ENCODE measurements at places on chromosomes 11 and 22. TPM values are rescaled to one million over a fixed set of nuclear protein-coding genes. Genes with fewer than 3 reads are reported as not detected.

- H3K4me1 ChIP-seq = peaks cover 17% of the 10 kb centered on the region
- no peaks in the 10 kb centered on the region for H3K36me3 ChIP-seq
- H3K4me3 ChIP-seq = peak within 1 kb of the TSS; percentile 63
- H3K27me3 ChIP-seq = no peaks in the 10 kb centered on the region
Observed at GRCh38 chr11:121452609-121453150, at the start of gene SORL1-AS1. Gene SORL1-AS1, minus strand, starts transcription at chr11:121452967.

- peaks cover 24% of the 10 kb centered on the region for H3K4me1 ChIP-seq
- no peak overlapping the region for H3K27ac ChIP-seq
- H3K36me3 ChIP-seq = no peaks in the 10 kb centered on the region
- H3K4me3 ChIP-seq = no peak overlapping the region
- no peak for DNase-seq
- H3K27me3 ChIP-seq = no peaks in the 10 kb centered on the region
Observed at GRCh38 chr11:93525601-93526345, 17.4 kb downstream of the SMCO4 start.

LMO2 gene
- total RNA-seq = 72.7 TPM

DNA sequence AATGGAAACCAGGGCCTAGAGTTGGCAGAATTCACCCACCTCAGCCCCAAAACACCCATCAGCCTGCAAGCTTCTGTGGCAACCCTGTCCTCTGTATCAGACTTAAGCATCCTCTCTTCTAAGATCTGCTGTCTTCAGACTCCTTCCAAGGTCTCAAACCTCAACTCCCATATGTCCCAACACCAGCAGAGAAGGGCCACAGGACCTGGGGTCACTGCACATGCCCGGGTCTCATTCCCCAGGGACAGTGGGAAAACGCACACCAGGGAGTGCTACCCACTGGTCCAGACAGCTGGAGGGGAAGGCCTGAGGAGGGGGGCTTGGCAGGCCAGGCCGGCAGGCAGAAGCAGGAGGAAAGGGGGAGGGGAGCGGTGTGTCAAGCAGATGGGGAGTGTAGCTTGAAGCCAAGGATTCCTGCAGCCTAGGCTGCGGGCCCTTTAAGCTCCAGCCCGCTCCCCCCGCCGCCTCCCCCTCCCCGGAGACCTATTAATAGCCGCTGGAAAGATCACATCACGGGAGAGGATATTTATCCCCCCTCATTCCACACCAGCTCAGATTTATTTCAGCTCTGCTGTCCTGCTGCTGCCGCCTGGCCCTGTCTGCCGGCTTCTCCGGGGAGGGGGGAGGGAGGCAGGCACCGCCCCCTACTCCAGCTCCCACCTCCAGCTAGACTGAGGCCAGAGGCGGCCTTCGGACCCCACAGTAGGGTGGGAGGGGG, 16.7 kb downstream of the BCL9L start:
- peaks cover 50% of the 10 kb centered on the region for H3K36me3 ChIP-seq
- peak overlapping the region; percentile 93 for H3K27ac ChIP-seq
- peaks cover 74% of the 10 kb centered on the region for H3K4me1 ChIP-seq
- H3K4me3 ChIP-seq = peak overlapping the region; percentile 21
- no peaks in the 10 kb centered on the region for H3K27me3 ChIP-seq

DNA sequence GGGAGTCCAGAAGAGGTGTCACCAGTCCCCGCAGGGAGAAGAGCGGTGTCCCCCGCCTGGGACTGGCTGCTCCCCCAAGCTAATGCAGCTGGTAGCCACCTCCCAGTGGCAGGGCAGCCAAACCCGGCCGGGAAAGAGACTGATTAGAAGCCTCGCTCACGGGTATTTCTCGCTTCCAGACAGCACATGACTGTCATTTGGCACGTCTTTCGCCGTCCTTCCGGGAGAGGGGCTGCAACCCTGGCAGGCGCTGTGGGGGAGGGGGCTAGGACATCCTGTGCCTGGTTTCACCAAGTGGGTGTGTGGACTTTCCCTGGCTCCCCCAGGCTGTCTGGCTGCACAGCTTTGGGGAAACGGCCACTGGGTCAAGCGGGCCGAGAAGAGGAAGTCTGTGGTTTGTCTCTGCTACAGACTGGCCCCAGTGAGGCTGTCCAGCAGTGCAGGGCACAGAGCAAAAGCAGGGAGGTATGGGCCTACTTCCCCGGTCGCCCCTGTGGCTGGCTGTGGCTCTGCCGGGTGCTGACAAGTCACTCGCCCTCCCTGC, 3.8 kb downstream of the CD81 start:
- no peak overlapping the region for H3K4me3 ChIP-seq
- peak overlapping the region; percentile 35 for H3K27ac ChIP-seq
- no peaks in the 10 kb centered on the region for H3K27me3 ChIP-seq
- H3K4me1 ChIP-seq = peaks cover 88% of the 10 kb centered on the region
- peaks cover 62% of the 10 kb centered on the region for H3K36me3 ChIP-seq

- no peak overlapping the region for H3K27ac ChIP-seq
- no peaks in the 10 kb centered on the region for H3K36me3 ChIP-seq
- no peak for DNase-seq
- peaks cover 65% of the 10 kb centered on the region for H3K27me3 ChIP-seq
- peaks cover 52% of the 10 kb centered on the region for H3K4me1 ChIP-seq
Observed at GRCh38 chr11:76206077-76206326, 300 bp downstream of the WNT11 start.

GRCh38 chr11:446891-447290, 3.2 kb upstream of the PTDSS2 start:
- no peak overlapping the region for H3K27ac ChIP-seq
- H3K4me3 ChIP-seq = no peak overlapping the region
- H3K4me1 ChIP-seq = peaks cover 38% of the 10 kb centered on the region
- peaks cover 8% of the 10 kb centered on the region for H3K27me3 ChIP-seq
- peaks cover 8% of the 10 kb centered on the region for H3K36me3 ChIP-seq

CASP5 gene
- 0.17 TPM for total RNA-seq

DNA sequence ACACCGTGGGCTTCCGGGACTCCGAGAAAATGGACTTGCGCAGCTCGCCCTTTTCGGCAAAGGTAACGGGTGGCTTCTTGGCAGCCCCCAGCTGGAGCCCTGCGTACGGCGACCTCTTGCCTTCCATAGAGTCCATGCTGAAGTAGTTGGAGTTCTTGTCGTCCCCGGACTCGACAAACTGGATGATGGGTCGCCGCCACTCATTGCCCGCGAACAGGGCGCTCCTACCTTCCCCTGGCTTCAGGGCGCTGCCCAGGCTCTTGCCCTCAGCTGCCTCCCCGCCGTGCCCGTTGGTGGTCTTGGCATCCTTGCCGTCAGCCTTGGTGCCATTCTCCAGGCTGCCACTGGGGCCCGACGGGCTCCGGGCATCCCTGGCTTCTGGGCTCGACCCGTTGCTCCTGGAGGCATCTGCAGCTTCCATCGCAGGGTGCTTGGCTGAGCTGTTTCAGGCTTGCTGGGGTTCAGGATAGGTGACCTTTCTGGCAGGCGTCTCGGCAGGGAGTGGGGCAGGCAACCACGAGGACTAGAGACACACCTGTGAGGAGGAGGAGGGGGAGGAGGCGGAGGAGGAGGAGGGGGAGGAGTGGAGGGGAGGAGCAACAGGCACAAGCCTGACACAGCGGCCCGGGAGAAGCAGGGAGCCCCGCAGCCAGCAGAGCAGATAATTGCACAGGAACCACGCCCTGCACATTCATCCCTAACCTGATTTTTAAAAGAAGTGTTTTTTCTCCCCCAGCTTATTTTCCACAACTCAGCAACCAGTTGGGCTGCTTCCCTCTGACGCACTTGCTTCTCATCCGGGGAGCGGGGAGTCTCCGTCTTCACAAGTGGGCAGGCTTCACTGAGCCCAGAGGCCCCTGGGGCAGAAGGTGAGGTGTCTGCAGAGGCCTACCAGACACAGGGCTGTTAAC, at the start of gene TRIM29:
TSS of gene TRIM29 (minus strand) at position 503 of the 911 bp plus-strand sequence. CDS start at position 421, 82 bp downstream.
- H3K36me3 ChIP-seq = no peaks in the 10 kb centered on the region
- no peak within 1 kb of the TSS for H3K4me3 ChIP-seq
- H3K27ac ChIP-seq = no peak within 1 kb of the TSS
- no peaks in the 10 kb centered on the region for H3K4me1 ChIP-seq
- H3K27me3 ChIP-seq = no peaks in the 10 kb centered on the region

- DNase-seq = no peak
- no peak overlapping the region for H3K27ac ChIP-seq
- peaks cover 2% of the 10 kb centered on the region for H3K36me3 ChIP-seq
Observed at GRCh38 chr22:30863081-30863833, 105.3 kb downstream of the MORC2 start.

DNA sequence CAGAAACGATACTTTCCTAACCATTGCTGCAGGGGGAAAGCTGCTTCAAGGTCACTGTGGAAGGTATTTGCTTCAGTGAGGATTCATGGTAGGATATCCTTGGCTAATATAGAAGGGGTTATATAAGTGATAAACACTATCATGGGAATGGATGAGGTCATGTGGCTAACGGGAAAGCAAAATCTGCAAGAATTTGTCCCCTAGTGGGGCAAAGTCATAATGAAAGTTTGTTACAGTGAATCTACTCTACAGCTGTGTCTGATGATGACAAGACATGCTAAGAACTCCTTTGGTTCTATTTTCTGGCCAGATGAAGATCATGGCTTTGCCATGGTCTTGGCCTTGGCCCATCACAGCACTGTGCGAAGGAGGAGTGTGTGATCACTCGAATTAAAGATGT, 13.8 kb downstream of the MMP20 start:
- no peak for DNase-seq
- no peaks in the 10 kb centered on the region for H3K27me3 ChIP-seq
- no peak overlapping the region for H3K27ac ChIP-seq
- H3K4me1 ChIP-seq = no peaks in the 10 kb centered on the region

DNA sequence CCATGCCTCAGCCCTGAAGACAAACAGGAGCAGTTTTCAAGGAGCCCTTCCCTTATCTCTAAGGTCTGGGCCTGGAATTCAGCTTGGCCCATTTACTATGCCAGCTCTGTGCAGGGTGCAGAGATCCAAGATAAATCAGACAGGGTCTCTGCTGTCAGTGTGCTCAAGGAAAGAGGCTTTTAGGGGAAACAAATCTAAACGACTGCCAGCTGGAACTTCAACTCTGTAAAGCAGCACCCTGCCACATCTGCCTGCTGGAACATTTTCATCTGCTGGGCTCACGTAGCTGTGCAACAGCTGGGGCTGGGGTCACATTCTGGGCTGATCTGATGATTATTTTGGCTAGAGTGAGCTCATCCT, 19.8 kb upstream of the EHF start:
- H3K27me3 ChIP-seq = no peaks in the 10 kb centered on the region
- peak; percentile 19 for DNase-seq
- peaks cover 15% of the 10 kb centered on the region for H3K4me1 ChIP-seq
- H3K4me3 ChIP-seq = no peak overlapping the region

POU2F3 gene
- not detected for total RNA-seq

NCAM1 gene
- total RNA-seq = 305 TPM

DNA sequence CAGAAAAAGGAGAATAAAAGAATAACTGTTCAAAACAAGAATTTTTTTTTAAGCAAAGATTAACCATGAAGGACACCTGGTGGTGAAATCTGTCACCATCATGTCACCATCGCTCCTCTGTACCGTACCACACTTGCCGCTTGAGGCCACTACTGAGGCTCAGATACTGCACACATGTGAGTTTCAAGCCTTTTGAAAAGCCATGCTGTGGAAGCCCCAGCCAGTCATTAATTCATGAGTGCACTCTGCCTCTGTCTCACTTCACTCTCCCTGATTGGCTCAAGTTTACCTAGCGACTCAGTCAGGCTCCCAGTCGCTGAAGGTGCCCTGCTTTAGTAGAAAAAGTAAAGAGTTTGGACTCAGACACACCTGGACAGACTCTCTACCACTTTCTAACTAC, 6.6 kb upstream of the MS4A12 start:
- H3K27me3 ChIP-seq = no peaks in the 10 kb centered on the region
- no peak for DNase-seq
- H3K4me3 ChIP-seq = no peak overlapping the region
- no peaks in the 10 kb centered on the region for H3K4me1 ChIP-seq

GRCh38 chr11:62678433-62678769, 472 bp downstream of the UBXN1 start:
- peak overlapping the region; percentile 99 for H3K4me3 ChIP-seq
- H3K27me3 ChIP-seq = no peaks in the 10 kb centered on the region
- peak overlapping the region; percentile 93 for H3K27ac ChIP-seq
- peaks cover 27% of the 10 kb centered on the region for H3K36me3 ChIP-seq

DNA sequence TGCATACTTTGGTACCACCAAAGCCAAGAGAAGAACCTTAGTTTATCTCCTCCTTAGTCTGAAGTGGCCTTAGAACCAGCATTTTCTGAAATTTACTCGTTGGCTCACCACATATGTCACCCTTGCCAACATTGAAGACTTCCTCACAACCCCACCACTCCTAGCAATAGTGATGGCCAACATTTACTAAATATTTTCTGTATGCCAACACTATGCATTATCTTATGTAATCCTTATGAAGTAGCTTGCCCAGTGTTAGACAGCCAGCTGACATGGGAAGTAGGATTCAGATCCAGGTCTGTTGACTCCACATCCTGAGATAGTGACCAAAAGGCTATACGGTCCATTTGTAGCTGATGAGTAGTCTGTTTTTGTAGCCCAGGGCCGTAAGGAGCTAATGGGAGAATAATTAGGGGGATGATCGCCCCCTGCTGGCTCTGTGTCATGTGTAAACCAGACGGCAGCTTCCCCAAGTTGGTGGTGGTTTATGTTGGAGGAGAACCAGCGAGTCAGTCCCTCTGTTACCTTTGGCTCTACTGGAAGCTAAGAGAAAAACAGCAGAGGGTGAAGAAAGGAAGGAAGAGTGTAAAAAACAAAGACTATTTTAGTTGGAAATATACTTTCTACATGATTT, 120.5 kb upstream of the RASSF10 start:
- no peaks in the 10 kb centered on the region for H3K27me3 ChIP-seq
- H3K36me3 ChIP-seq = peaks cover 15% of the 10 kb centered on the region
- DNase-seq = no peak

C11orf42 gene
- not detected for total RNA-seq

GRCh38 chr11:34053161-34053686, 1.7 kb downstream of the CAPRIN1 start:
- peaks cover 12% of the 10 kb centered on the region for H3K4me1 ChIP-seq
- peak overlapping the region; percentile 86 for H3K4me3 ChIP-seq
- H3K27me3 ChIP-seq = no peaks in the 10 kb centered on the region
- DNase-seq = peak; percentile 36
- peak overlapping the region; percentile 90 for H3K27ac ChIP-seq

MRGPRX3 gene
- not detected for total RNA-seq

GAB2 gene
- 16.2 TPM for total RNA-seq

- no peak overlapping the region for H3K27ac ChIP-seq
- no peak overlapping the region for H3K4me3 ChIP-seq
- no peak for DNase-seq
- H3K4me1 ChIP-seq = no peaks in the 10 kb centered on the region
- H3K27me3 ChIP-seq = no peaks in the 10 kb centered on the region
Observed at GRCh38 chr11:11816511-11817314, 25.1 kb upstream of the USP47 start.

- H3K4me3 ChIP-seq = no peak overlapping the region
- no peaks in the 10 kb centered on the region for H3K27me3 ChIP-seq
- H3K4me1 ChIP-seq = no peaks in the 10 kb centered on the region
- H3K36me3 ChIP-seq = no peaks in the 10 kb centered on the region
- no peak for DNase-seq
Observed at GRCh38 chr11:23727794-23728193, 769.1 kb upstream of the LUZP2 start.

DMC1 gene
- total RNA-seq = 3.9 TPM

ZBTB16 gene
- 12.7 TPM for total RNA-seq

- H3K36me3 ChIP-seq = peaks cover 5% of the 10 kb centered on the region
- H3K4me1 ChIP-seq = peaks cover 11% of the 10 kb centered on the region
- no peaks in the 10 kb centered on the region for H3K27me3 ChIP-seq
- H3K4me3 ChIP-seq = no peak overlapping the region
- H3K27ac ChIP-seq = no peak overlapping the region
Observed at GRCh38 chr11:75189911-75190310, 39.0 kb downstream of the SLCO2B1 start.

- no peaks in the 10 kb centered on the region for H3K27me3 ChIP-seq
- H3K27ac ChIP-seq = no peak overlapping the region
Observed at GRCh38 chr11:78922859-78923625, 348.4 kb upstream of the NARS2 start.
